NCI-H1105 treated with DMSO at 0.1 percent for 48 hours (cell line): ENCODE measurements at places on chromosomes 16 and 17.

- no peak for DNase-seq
Measured at GRCh38 chr17:22303865-22304264, 611.5 kb downstream of the KCNJ18 start.

DNA sequence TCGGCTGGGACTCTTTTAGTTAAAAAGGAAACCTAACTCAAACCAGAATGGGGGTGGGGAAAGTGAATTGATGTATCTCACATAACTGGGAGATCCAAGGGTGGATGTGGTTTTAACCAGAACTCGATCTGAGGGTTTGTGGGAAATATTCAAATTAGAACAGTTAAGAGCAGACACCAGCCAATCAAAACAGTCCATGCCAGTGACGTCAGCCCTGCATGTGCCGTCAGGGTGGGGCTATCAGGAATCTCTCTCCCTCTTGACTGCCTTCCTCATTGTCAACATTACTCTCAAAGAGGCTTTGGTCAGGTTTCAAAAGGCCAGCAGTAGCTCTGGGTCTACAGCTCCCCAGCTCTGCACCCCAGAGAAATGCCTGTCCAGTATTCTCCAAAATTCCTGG lies 94.2 kb upstream of the HSBP1 start:
- DNase-seq: no peak

GRCh38 chr17:76432004-76432403 lies 20.9 kb downstream of the UBE2O start:
- DNase-seq: no peak

- DNase-seq: no peak
Measured at GRCh38 chr17:49445591-49445990, 30.9 kb upstream of the PHB1 start.
